Spleen (tissue), 13 donors: ENCODE measurements at places on chromosomes 3 and 15.

DNA sequence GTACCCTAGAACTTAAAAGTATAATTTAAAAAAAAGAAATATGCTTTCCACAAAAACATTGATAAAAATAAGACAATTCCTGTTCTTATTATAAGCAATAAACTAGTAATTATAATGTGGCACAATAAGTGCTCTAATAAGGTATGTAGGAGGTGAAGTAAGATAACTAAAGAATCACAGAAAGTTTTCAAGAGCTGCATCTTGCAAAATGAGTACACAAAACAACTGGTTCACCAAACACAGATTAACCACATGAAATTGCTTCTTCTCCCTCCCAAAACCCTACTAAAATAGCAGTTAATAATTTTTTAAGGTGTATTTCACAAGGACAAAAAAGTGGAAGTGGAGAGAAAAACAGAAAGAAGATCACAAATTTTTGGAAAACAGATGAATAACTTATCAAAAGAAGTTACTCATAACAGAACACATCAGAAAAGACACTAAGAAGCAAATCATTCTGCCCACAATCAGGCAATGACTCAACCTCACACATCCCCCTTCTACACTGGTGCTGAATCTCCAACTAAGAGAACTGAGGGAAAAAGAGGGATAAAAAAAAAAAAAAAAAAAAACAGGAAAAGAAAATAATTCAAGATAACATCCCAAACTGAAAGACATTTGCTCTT is 64.2 kb downstream of the TBC1D5 start:
- DNase-seq: no peak

DNA sequence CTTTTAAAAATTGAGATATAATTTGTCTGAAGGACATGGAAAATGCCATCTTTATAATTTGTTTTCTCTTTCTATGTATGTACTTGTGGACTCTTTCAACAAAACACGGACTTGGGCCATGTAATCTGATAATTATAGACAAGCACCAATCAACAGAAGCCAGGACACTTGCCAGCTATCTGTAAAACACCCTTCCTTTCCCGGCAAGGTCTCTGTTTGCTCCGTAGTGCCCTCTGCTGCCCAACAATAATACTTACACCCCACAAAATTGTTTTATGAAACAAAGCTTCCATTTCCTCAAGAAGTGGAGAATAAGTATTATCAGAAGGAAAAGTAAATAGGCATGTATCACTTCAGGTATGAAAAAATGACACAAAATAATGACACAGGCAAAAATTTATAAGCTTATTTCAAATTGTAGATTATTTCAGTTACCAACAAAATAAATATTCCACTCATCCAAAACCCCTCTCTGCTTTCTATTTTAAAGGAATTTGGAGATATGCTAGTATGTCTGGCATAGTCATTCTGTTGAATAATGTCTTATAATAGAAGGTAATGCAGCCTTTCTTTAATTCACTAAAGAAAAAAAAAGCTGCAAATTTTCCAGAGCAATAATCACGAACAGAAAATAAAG is 32.8 kb downstream of the MYH15 start:
- DNase-seq: no peak

GRCh38 chr15:28967990-28968389 is 82.2 kb downstream of the APBA2 start:
- DNase-seq: no peak

DNA sequence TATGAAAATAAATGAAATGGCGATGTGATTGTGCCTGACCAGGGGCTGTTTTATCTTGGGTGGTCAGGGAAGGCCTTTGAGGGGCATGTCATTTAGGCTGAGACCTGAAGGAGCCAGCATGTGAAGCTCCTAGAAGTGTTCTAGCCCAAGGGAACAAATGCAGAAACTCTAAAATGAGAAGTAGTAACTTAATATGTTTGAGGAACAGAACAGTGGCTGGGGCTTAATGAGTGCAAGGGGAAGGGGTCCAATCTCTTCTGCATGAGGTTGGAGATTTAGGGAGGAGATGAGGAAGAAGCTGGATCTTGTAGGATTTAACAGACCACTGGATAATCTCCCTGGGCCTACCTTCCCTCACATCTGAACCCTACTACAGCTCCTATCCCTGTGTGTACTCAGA is 110.5 kb downstream of the AKAP13 start:
- DNase-seq: no peak

GRCh38 chr3:155554777-155555451 is 190.0 kb downstream of the PLCH1 start:
- no peak for DNase-seq
